Natural killer cell treated with Interleukin-12 subunit alpha and Interleukin-12 subunit beta and Interleukin-15 and Interleukin-18, amount 100 ng/mL, for 72 hours (primary cell): ENCODE measurements at places on chromosomes 6 and 20. TPM values are rescaled to one million over a fixed set of nuclear protein-coding genes. Genes with fewer than 3 reads are reported as not detected.

The TOX2 gene
- total RNA-seq = 4.0 TPM

- H3K36me3 ChIP-seq = no peaks in the 10 kb centered on the region
- H3K27me3 ChIP-seq = peaks cover 10% of the 10 kb centered on the region
- DNase-seq = no peak
- H3K27ac ChIP-seq = no peak overlapping the region
- no peaks in the 10 kb centered on the region for H3K4me1 ChIP-seq
Observed at GRCh38 chr6:47646689-47647088, 51.7 kb upstream of the ADGRF4 start.

The FKBP1C gene
- 1.9 TPM for total RNA-seq

The TFAP2A gene
- 0.31 TPM for total RNA-seq
